IPS DF 19.7 (cell line): ENCODE measurements at places on chromosomes 4 and X.

DNA sequence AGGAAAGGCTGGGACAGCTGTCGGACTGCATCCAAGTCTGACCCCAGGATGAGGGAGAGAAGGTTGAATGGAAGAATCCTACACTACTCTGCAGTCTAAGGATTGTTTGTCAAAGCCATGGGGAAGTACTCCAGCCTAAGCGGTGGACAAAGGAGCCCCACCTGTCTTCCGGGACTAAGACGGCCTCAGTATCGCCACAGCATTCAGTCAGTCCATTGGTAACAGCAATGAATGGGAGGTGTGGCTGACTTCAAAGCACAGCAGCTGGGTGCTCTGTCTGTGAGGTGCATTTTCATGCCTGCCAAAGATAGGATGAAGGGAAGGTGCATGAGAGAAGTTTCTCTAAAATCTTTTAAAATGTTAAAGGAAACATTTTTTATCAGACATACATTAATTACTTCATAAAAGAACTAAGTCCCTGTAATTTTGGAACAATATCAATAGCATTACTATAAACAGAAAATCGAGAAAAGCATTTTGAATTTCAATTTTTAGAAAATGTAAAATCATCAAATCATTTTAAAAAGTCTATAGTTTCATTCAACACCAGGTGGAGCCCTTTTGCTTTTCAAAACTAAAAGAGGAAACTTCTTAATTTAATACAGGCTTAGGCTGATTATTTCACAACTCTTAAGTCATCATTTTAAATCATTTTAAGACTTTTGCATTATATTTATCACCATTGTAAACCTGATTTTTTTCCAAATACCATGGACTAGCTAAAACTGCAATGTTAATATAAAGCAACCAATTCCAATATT lies 27.6 kb upstream of the INTU start:
- DNase-seq = peak; percentile 91

- no peak for DNase-seq
Observed at GRCh38 chr4:151304755-151305154, 20.6 kb downstream of the SH3D19 start.

- DNase-seq = no peak
Observed at GRCh38 chr4:6802025-6802424, 19.5 kb downstream of the KIAA0232 start.

DNA sequence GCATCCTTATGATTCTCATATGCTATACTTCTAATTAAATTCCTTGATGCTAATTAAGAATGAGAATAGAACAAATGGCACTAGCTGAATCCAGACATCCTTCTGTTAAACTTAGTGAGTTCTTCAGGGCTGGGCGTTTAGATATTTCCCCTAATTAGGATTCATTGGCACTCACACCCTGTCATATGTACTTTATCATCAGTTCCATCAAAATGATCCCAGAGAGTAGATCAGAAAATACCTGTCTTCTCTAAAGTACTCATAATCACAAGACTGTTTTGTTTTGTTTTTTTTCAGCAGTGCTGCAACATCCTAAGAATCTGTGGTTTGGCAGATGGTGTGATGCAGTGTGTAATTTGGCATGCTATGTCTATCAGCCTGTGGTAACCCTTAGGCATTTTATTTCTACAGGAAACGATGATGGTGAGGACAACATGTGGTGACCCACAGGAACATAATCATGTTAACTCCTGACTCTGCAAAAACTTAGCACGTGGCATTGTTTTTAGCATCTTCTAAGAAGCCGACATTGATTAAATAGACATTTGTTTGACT lies 2528.4 kb downstream of the ARAP2 start:
- DNase-seq = no peak

GRCh38 chr4:150280081-150280895 lies 202.0 kb downstream of the DCLK2 start:
- no peak for DNase-seq

DNA sequence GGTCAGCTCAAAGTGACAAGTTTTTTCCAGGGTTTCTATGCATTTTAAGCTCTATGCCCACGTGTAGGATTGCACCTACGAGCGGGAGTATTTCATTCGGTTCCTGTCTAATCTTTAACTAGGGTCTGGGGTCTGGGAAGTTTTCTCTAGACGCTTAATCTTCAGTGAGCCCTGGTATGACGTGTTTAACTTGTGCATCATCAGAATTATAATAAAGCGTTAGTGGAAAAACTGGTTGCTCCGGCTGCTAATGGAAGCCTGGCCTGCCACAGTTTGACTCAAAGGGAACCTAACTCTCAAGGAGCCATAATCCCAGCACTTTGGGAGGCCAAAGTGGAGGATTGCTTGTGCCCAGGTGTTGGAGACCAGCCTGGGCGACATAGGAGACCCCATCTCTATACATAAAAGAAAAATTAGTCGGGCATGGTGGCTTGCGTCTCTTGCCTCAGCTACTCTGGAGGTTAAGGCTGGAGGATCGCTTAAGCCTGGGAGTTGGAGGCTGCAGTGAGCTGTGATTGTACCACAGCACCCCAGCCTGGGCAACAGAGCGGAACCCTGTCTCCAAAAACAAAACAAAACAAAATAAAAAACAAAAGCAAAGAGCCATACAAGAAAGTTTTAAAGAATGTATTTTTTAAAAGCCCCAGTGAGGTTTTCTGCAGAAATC lies 30.2 kb downstream of the ARSD start:
- no peak for DNase-seq

DNA sequence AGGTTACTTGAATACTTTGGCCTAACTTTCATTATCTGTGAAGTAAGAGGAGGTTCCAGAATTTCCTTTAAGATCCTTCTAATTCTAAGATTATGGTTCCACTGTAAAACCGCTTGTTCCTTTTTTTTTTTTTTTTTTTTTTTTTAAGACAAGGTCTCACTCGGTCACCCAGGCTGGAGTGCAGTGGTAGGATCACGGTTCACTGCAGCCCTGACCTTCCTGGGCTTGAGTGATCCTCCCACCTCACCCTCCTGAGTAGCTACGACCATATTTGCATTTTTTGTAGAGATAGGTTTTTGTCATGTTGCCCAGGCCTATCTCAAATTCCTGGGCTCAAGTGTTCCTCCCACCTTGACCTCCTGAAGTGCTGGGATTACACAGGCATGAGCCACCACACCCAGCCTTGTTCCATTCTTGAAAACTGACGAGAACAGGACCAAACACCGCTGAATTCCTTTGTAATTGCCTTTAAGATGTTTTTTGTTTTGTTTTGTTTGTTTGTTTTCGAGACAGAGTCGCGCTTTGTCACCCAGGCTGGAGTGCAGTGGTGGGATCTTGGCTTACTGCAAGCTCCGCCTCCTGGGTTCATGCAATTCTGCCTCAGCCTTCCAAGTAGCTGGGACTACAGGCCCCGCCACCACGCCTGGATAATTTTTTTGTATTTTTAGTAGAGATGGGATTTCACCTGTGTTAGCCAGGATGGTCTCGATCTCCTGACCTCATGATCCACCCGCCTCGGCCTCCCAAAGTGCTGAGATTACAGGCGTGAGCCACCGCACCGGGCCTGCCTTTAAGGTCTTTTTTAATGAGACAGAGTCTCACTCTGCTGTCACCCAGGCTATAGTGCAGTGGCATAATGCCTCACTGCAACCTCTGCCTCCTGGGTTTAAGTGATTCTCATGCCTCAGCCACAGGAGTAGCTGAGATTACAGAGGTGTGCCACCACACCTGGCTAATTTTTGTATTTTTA lies 6.8 kb downstream of the PDS5A start:
- DNase-seq = no peak

GRCh38 chrX:17039826-17040225 lies 93.4 kb downstream of the REPS2 start:
- no peak for DNase-seq

DNA sequence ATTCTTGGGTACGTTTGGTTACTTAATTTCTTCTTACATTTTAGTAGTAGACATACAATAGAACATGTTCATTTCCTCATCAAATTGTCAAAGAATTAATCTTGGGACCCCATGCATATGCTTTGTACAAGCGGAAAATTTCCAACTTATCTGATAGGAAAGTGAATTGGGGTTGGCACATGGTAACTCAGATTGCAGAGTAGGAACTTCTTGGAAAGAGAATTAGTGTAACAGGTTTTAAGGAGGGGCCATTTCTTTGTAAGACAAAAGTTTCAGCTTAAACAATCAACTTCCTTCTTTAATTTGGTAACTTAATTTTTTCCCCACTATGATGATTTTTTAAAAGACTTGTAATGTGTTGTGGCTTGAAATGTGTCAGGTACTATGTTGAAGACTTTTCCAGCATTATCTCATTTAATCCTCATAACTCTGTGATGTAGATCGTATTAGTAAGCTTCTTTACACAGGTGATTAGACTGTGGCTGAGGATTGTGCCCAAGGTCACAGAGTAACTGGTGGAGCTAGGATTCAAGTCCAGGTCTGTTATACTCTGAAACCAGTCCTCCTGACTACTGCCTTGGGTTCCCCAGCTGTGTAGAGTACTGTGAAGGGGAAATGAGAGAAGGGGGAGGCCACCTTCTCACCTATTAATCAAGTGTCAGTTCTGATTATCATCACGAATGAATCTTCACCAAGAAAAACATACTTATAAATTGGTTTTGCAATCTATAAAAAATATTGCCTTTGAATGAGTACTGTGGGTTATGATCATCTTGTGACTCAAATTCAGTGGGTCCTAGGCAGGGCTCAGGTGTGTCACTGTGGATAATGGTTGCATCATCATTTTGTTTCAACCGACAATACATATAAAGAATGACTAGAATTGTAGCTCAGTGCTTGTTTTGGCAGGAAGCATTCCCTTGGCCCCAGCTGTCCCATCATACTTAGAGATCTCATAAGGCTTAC lies 4.3 kb downstream of the GK start:
- DNase-seq = no peak

- no peak for DNase-seq
Observed at GRCh38 chrX:40158036-40158706, 60.4 kb upstream of the BCOR start.

DNA sequence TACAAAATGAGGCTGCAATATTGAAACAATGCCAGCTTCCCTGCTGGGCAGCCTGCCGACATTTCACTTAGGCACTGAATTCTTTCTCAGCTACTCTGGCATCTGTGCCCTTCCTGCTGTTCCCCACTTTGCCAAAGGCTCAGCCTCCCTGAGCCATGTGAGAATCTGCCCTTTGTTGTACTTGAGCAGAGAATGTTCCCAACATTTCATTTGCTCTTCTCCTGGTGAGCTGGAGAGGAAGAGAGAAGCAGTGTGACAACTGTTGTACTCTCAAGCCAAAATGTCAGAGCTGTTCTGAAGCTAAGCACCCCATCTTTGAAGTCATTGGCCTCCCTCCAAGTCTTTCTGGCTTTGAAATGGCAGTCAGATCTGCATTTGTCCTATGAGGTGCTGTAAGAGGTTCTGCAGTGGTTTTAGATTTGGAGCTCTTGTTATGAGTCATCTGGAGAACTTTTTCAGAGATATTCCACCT lies 32.5 kb downstream of the LANCL3 start:
- DNase-seq = no peak

DNA sequence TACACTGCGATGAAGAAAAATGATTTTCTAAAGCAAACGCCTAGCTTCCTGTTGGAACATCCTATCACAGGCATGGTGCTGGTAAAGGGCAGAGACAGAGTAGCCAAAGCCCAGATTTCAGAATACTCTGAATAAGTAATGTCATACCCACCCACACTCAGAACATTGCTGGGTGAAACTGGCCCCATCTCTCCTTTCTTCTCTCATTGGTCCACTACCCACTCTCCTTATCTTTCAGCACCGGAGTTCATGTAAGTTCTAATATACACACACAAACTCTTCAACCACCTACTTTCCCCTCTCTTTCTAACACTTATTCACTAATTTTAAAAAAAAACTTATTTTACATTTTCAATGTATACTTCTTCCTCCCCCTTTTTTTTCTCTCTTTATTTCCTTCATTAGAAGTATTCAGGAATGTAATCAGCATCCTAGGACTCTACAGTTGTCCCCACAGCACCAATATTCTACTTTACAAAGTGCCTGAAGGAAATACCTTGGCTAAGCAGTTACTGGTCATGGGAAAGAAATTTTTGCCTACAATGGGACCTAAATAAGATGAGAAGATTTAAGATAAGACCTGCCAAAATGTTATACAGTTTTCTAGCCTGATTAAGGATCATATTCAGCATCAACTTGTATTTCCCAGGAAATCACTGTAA lies 63.0 kb downstream of the SEC24D start:
- no peak for DNase-seq

- no peak for DNase-seq
Observed at GRCh38 chrX:55486736-55487135, 2.9 kb downstream of the USP51 start.

- no peak for DNase-seq
Observed at GRCh38 chr4:94214703-94215319, 7.1 kb downstream of the SMARCAD1 start.

GRCh38 chr4:126558596-126558995 lies 1074.2 kb upstream of the INTU start:
- no peak for DNase-seq

DNA sequence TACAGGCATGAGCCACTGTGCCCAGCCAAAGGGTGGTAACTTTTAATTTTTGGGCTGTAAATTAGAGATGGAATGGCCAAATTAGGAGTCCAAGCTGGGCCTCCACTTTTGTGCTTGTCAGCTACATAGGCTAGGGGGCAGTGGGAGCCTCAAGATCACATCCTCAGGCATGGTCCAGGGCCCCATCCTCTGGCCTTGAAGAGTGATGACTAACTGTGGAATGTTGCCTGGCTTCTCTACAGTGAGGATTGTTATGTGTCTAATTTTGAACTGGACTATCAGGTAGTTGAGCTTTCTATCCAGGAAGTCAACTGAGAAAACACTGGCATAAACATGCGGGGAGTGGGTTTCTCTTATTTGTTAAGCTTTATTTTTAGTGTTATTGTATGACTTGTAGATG lies 33.0 kb downstream of the CCNG2 start:
- no peak for DNase-seq

DNA sequence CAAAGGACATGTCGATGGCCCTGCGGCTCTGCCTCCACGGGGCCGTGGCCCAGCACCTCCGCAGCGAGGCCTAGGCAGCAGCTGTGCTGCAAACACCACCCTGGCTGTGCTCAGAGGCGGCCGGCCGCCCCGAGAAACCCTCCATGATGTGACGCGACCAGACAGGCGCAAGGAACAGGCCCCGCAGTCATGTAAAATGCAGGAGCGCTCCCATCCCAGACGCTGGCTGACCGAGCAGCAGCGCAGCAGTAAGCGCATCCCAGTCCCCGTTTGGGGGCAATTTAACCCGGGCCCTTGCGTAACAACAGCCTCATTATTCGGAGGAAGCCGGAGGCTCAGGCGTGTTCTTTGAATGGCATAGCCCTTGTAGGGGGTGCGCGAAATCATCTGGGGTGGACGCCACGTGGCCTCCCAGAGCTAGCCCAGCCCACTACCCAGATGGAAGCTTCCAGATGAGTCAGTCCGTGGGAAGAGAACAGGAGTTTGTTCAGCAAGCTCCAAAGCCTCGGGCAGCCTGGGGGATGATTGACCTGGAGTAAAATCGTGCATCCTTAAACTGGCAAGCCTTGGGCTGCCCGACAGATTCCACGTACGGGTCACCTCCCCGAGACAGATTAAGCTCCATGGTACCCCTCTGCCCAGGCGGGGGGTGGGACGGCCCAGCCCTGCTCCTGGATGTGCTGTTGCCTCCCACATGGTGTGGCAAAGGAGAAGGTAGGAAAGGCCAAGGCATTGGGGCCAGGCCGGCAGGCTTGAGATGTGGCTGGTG lies 124.0 kb downstream of the HMX1 start:
- DNase-seq = no peak
